Glutamatergic neuron (in vitro differentiated cells): ENCODE measurements at places on chromosomes 3 and 15.
A peak's percentile ranks its signal among the peaks of the same experiment; 100 is the strongest.

DNA sequence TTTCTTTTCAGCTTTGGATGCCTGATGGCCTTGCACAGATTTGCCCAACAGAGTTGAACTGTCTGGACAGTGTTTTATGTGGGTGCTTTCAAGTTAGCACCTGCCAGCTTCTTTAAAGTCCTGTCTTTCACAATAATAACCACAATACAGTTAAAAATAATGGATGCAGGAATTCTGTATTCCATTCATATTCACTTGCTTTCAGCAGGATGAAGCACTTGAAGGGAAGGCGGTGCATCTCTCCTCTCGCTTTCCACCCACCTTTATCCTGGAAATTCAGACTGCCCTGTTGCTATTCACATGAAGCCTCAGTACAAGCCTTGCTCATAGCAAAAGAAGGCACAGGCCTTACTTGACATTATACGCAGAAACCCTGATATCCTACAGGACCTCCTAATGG, 26.5 kb upstream of the GYG1 start:
- no peak for DNase-seq

GRCh38 chr15:53559364-53560277, 199.8 kb downstream of the WDR72 start:
- no peak for DNase-seq

DNA sequence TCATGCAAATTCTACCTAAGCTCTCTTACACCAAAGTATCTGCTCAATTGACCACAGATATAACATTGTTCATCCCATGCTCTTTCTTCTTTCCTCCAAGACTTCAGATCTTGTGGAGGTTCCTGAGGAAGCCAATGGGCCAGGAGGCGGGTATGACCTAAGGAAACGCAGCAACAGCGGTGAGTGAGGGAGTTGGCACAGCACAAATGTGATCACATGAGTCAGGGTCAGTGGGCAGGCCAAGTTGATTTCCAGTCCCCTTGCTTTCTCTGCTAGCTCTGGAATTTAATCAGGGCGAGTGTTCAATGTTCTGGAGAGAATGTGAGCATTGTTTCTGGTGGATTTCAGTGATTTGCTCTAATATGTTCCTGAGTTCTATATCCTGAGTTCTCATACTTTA, 112.7 kb downstream of the STAC start:
- DNase-seq, result no peak

DNA sequence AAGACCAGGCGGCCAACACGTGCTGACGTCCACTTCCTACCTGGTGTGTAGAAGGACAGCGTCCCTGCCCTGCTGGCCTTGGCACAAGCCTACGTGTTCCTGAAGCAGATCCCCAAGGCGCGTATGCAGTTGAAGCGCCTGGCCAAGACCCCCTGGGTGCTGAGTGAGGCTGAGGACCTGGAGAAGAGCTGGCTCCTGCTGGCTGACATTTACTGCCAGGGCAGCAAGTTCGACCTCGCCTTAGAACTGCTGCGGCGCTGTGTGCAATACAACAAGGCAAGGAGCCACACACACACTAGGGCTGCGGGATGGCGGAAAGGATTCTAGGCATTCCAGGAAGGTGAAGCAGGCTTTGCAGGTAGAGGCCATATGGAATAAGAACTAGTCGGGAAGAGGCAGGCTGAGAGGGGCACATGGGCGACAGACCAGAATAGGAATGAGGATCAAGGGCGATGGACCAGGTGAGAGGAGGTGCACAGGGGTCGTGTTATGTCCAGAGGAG, 15.9 kb downstream of the CSRNP1 start:
- DNase-seq, result no peak

GRCh38 chr3:127307112-127307835, 19.4 kb upstream of the PRR20G start:
- DNase-seq, result no peak

DNA sequence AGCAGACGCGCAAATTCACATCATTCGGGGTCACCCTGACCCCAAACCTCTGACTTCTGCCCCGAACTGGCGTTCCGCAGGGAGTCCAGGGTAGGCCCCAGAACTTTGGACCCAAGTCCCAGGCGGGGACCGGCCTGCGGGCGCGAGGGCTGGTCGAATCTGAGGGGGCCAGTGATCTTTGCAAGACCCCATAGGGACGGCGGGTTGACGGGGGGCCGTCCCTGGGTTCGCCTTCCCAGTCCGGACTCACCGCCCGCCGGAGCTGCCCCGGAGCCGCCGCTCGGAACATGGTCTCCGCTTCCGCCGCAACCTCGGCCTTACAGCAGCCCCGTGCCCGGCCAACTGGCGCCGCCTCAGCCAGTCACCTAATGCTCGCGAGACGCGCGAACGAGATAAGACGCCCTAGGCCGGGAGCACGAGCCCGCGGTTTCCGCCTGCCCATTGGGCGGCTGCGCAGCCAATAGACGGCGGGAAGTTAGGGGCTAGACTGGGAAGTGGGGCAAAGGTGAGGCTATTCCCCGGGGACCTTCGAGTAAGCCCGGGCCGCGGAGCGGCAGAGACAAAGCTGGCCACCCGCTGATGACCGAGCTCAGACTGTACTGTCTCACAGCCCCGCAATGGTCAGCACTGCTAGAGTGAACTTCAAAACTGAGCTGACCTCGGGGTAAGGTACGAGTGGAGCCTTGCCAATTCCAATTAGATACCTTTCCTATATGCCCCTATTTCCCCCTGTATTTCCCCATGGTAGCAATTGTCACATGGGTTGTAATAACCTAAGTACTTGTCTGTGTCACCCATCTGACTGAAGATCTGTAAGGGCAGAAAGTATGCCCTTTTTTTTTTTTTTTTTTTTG, at the start of gene ETFA:
TSS of gene ETFA (minus strand) at position 370 of the 854 bp plus-strand sequence. CDS start at position 289, 81 bp downstream.
- DNase-seq, result peak; percentile 99

- DNase-seq, result no peak
Observed at GRCh38 chr15:90338532-90338931, 13.6 kb upstream of the ZNF774 start.

DNA sequence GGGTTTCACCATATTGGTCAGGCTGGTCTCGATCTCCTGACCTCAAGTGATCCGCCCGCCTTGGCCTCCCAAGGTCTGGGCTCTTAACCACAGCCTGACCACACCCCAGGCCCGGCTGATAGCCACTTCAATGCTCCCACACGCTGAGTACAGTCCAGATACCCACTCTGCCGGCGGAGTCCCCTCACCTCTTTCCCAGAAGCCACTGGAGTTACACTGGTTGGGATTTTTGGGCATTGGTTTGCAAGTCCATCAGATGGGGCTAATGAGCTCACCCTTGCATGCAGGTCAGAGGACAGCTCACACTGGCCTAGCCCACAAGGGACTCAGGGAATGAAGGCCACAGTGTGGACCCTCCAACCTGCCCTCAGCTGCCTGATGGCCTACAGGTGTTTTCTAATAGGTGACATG, 60.1 kb downstream of the IQSEC1 start:
- DNase-seq, result no peak

GRCh38 chr15:57198654-57199291, 177.5 kb upstream of the CGNL1 start:
- peak; percentile 72 for DNase-seq

DNA sequence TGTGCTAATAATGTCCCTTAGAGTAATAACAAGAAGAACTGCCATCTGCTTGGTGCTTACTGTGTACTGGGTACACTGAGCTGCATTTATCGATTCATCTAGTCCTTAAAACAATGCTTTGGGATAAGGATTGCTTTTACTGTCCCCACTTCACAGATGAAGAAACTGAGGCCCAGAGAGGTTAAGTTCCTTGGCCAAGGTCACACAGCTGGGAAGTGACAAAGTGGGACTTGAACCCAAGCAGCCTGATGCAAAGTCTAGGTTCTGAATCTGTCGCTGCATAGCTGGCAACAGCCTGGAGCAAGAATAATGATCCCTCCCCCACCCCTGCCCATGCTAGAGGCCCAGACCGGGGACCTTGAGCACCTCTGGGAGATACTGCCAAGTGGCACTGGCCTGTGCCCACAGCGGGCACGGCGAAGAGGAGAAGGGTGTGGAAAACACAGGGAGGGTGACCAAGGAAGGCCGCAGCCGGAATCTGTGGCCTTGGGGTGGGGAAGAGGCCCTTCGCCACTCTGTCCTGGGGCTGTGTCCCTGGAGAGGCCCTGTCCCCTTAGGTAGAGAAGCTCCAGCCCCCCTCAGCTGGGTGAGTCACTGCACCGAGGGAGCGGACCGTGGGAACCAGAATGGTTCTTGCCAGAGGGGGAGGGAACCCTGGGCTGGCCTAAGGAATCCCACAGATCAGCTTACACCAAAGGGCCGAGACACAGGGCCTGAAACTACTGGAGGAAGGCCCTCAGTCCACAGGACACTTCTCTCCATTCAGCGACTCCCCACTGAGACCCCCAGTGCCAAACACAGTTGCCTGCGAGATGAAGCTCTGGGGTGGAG, 3.5 kb downstream of the PLXND1 start:
- no peak for DNase-seq

GRCh38 chr3:143291836-143292447, 172.4 kb downstream of the CHST2 start:
- DNase-seq, result no peak

- no peak for DNase-seq
Observed at GRCh38 chr3:5181469-5182141, 5.9 kb upstream of the EDEM1 start.

DNA sequence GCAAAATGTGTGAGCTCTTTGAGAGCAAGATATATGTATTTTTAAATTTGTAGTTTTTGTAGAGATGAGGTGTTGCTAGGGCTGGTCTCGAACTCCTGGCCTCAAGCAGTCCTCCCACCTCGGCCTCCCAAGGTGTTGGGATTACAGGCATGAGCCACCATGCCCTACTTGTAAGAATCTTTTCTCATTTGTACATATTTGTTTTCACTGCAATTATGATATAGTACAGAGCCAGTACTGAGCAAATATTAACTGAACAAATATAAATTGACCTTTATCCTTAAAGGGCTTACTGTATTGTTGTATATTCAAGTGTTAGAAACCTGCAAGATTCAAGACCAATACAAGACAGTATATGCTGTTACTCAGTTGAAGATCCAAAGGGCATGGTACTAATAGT, 53.4 kb downstream of the GTF2E1 start:
- no peak for DNase-seq

DNA sequence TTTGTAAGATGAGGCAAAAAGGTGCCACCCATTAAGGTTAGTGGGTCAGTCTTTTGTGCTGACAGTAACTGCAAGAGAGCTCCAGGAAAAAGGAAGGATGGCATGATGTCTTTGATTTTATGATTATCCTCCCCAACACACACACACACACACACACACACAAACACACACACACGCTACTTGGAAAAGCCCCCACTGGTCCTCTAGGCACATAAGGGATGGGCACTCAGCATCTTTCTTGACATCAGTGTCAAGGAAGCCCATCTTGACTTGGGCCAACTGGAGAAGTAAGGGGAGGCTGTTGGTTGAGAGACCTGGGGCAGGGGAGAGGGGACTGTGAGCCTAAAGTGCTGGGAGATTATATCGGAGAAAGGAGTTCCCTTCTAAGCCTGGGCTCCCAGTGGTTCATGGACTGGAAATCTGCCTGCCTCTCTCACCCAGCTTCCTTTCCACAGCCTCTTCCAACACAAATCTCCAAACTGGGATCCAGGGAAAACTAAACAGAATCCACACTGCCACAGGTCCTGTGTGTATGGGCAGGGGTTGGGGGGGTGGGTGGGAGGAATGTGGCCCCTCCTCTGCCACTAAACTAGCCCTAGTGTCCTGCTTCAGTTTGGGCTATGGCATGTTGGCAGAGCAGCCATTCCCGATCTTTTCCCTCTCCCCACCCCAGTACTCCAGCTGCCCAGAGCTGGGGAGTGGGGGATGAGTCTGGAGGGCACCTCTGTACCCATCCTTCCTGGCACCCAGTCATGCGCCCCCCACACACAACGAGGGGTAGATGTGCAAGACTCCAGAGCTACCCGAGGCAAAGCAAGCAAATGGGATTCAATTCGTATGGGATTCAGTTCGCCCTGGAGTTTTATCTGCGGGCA, 1.6 kb downstream of the AMOTL2 start:
- no peak for DNase-seq

DNA sequence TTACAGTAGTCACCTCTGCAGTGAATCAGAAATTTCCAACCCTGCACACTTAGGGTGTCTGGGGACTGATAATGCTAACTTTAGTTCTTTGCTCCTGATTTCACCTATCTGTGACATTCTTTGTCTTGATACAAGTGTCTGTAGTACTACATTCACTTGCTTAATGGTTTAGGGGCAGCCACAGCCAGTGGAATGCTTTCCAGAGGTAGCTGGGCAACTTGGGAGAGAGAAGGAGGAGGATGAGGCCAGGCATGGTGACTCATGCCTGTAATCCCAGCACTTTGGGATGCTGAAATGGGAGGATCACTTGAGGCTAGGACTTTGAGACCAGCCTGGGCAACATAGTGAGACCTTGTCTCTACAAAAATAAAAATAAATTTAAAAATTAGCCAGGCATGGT, 8.5 kb downstream of the BAHD1 start:
- no peak for DNase-seq

DNA sequence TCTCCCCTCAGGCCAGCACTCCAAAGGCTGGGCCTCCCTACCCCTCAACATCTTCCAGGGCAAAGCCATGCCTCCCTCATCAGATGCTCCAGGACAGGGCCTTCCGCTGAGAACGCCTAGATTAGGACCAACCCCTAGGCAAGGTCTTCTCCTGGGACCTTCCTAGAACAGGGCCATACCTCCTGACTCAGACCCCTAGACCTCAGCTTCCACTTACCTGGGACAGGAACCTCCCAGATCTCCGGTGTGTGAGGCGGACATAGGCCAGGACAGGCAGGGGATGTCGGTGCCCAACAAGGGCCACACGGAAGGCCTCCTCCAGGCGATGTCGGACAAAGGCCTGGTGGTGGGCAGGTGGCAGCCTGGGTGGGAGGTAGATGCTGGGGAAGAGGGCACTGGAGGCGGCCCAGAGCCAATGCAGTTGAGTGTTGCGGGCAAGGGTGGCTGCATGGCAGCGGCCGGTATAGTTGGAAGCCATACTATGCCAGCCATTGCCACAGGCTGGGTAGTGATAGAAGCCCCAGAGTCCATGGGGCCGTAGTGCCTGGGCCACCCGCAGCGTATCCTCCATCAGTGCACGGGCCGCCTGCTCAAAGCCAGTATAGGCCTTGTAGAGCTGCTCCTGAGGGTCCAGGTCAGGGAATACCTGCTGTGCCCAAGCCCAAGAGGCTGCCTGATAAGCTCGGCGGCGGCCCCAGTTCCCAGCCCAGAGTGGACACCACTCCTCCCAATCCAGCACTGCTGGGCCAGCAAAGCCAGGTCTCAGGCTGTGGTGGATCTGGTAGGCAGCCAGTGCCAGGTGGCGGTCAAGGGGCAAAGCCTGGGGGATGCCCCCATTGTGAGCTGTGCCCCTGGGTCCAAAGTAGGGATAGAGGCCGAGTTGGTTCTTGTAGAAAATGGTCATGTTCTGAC, 2.5 kb upstream of the IFRD2 start:
- no peak for DNase-seq

GRCh38 chr15:99546441-99547100, 19.2 kb upstream of the MEF2A start:
- no peak for DNase-seq

- DNase-seq, result no peak
Observed at GRCh38 chr3:71492566-71492965, 91.0 kb downstream of the FOXP1 start.
